Natural killer cell (primary cell): ENCODE measurements at places on chromosomes 16 and 17. TPM values are rescaled to one million over a fixed set of nuclear protein-coding genes. Genes with fewer than 3 reads are reported as not detected.

CUEDC1 gene
- 3.7 TPM for total RNA-seq

SNAI3 gene
- 8.2 TPM for total RNA-seq

NT5C3B gene
- total RNA-seq: 9.1 TPM

SHCBP1 gene
- 3.5 TPM for total RNA-seq

CA10 gene
- total RNA-seq: not detected

HSD17B2 gene
- total RNA-seq: not detected

DNA sequence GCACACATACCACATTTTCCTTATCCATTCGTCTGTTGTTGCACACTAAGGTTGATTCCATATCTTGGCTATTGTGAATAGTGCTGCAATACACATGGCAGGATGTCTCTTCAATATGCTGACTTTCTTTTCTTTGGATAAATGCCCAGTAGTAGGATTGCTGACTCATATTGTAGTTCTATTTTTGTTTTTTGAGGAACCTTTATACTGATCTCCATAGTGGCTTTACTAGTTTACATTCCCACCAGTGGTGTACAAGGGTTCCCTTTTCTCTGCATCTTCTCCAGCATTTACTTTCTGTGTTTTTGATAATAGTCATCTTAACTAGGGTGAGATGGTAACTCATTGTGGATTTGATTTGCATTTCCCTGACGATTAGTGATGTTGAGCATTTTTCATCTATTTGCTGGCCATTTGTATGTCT, 118.1 kb downstream of the STXBP4 start:
- no peak for DNase-seq

GRCh38 chr17:80835816-80836657, 155.6 kb upstream of the CHMP6 start:
- no peak for DNase-seq

DNA sequence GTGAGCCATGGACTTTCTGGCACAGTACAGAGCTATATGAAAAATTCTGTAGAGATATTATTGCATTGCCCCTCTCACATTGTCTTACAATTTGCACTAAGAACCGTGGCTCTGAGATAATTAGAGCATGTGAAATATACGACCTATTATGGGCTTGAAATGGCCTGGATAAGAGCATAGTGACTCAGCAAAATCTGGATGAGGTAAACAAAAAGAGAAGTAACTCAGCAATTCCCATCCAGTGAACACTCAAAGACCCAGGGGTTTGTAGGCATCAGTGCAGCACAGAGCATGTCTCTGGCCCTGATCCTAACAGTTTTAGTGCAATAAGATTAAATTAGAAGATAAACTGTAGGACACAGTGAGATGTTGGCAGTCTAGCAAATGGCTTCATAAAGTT, 317.2 kb upstream of the MYOCD start:
- DNase-seq: no peak

GRCh38 chr17:419073-419735, 66.6 kb upstream of the RPH3AL start:
- DNase-seq: no peak

GRCh38 chr17:64625541-64625940, 36.6 kb downstream of the SMURF2 start:
- no peak for DNase-seq

DNA sequence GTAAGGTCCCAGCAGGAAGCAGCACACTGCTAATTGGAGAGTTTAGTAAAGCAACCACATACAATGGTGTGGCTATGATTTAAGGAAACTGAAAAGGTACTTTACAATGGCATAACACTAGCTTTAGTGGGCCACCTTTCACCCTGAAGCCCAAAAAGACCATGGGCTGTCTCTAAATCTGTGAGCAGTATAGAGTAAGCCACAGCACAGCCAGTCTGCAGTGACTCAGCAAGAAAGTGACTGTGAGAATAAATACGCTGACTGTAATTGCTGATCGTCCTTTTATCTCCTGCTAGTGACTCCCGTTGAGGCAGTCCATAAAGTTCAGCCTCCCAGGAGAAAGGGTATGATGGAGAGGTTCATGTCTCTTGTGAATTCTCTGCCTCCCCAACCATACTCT, 679.8 kb upstream of the KIF2B start:
- DNase-seq: no peak

DNA sequence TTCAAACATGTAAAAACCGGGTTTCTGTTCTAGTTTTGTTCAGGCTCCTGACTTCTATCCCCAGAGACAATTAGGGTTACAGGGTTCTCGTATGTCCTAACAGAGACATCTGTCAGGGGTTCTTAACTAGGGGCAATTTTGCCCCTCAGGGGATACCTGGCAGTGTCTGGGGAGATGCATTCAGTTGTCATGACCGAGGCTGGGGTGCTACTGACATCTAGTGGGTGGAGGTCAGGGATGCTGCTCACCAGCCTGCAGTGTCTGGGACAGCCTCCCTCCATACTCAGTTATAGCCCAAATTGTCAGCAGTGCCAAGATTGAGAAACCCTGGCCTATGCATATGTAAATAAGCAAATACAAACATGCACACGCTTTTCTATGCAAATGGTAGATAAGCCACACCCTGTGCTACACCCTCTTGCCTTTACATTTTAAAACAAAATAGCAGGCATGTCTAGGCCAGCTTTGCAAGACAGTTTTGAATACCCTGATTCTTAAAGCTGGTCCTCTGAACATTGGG, 37.4 kb downstream of the CLEC16A start:
- DNase-seq: peak; percentile 38

- DNase-seq: no peak
Measured at GRCh38 chr17:61475726-61476125, 23.5 kb downstream of the TBX4 start.

GRCh38 chr16:35711435-35711834, 2252.0 kb downstream of the TP53TG3F start:
- no peak for DNase-seq

- DNase-seq: no peak
Measured at GRCh38 chr17:77375108-77375916, 234.5 kb downstream of the SEC14L1 start.

DNA sequence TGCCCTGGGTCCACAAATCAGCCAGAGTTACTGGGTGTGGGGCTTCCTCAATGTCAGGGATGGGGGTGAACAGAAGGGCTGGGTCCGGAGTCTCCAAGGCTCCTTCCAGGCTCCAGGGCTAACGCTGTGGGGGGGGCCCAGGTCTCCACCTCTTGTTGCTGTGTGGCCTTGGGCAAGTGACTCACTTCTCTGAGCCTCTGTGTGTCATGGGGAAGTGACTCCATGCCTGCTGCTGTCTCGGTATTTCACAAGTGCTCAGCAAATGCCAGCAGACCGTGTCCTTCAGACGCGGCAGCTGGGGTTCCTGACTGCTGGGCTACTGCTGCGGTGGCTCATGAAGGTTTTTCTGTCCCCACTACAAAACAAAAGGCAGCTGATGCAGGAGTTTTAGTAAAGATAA, 26.6 kb downstream of the JPH3 start:
- no peak for DNase-seq
